ENCODE measurements at places on chromosomes 4 and X.

- DNase-seq = no peak
Observed at GRCh38 chr4:88060431-88060830, 53.0 kb downstream of the PKD2 start.

GRCh38 chr4:156974264-156974663 is 2.7 kb upstream of the PDGFC start:
- no peak for DNase-seq

DNA sequence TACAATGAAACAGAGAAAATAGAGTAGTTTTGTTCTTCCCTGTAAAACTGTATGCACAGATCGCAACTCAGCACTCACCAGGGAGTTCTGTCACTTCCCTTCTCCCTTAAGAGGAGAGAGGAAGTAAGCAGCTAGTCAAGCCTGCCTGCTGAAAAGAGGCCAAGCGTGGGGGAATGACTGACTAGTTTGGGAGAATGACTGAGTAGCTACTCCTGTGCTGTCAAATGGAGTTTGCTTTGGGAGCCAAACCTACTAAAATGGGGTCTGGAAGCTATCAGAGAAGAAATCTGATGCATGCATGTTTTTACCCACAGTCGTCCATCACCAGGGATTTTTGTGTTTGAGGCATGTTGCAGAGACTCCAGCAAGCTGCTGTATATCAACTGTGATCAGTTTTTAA is 54.6 kb upstream of the LHFPL1 start:
- DNase-seq = no peak

GRCh38 chrX:49282647-49283011 is 13.0 kb downstream of the PPP1R3F start:
- DNase-seq = no peak

DNA sequence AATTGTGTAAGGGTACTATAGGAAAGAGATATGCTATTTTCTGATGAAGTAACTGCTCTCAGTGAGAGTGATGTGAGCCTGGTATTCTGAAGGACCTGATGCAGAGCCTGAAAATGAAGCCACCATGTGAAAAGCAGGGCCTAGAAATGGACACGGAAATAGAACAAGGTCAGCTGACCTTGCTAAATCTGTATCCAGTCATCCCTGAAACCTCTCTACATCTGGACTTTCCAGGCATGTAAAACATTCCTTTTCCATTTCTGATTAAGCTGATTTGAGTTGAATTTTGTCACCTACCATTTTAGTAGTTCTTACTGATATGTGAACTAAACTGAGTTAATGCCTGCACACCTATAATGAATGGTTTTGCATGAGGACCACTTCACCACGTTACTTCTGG is 72.4 kb upstream of the NEIL3 start:
- DNase-seq = no peak

- DNase-seq = no peak
Observed at GRCh38 chrX:65731684-65732289, 64.3 kb downstream of the MSN start.

DNA sequence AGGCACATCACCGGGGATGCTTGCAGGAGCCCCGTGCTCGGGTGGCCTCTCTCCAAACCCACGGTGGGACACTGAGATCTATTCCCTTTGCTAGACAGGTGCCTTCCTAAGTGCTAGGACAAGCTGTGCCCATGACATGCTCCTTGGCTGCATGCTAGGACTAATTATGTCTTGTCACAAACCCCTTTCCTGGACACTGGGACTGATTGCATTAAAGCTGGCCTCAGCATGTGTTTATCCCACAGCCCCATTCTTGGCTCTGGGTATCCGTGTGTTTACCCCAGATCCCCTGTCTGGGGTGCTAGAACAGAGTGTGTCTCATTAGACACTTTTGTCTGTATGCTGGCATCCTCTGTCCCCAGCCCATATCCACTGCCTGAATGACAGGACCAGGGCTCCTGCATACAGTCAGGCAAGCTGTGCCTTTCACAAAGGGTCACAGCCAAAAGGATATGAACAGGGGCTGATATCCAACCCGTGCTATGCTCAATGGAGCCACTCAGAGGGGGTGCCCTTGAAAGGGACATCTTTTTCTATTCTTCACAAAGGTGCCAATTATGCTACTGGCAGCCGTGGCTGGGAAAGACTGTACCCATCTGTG is 9.2 kb upstream of the IQSEC2 start:
- no peak for DNase-seq

DNA sequence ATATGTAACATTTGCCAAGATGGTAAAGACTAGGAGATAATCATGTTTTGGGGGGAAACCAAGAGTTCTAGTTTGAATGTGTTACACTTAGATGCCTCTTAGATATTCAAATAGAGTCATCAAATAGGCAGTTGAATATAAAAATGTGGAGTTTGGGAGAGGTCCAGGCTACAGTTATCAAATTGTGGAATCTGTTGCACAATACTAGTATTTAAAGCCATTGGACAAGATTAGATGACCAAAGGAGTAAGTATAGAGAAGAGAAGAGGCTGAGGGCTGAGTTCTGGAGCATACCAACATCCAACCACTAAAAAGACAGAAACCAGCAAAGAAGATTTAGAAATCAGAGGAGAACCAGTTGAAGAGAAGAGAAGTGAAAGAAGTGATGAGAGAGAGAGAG is 72.7 kb downstream of the NAA11 start:
- DNase-seq = no peak

- no peak for DNase-seq
Observed at GRCh38 chr4:4387531-4388310, 819 bp downstream of the NSG1 start.

- DNase-seq = no peak
Observed at GRCh38 chr4:146647615-146648460, 9.1 kb downstream of the POU4F2 start.

GRCh38 chr4:173514641-173515217 is 15.3 kb downstream of the HAND2 start:
- DNase-seq = no peak

- no peak for DNase-seq
Observed at GRCh38 chr4:73759357-73759756, 19.0 kb downstream of the CXCL8 start.

DNA sequence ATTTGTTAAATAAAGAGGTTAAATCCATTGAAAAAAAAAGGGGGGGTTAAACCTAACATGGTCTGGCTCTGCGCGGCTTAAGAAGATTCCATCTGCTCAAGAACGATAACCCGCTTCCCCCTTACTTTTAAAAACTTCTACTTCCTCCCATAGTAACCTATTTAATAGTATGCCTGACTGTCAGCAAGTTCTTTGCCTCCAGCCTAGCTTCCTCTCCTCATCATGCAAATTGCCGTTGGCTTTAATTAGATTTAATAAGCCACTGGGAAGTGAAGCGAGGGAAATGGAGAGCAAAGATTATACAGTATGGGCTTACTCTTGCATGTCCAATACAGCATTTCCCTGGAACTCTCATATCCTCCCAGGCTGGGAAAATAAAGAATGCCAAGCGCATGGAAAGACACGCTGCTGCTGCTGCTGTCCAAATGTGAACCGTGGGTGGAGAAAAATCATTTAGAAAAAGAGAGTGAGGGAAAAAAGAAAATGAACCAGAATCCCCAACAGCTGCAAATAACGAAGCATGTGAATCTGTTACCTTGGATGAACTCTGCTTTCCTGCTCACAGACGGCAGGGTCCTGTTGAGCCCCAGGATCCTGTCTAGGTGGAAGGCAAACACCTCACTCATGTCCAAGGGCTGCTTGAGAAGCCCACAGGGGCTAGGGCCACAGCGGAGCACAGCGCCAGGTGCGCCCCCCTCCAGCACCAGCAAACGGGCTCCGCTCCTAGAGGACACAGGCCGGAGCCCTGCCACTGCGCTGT is 2.7 kb downstream of the GASK1B start:
- no peak for DNase-seq

GRCh38 chrX:11750046-11750445 is 8.0 kb upstream of the MSL3 start:
- no peak for DNase-seq

GRCh38 chr4:133137571-133137970 is 11.5 kb upstream of the PCDH10 start:
- DNase-seq = no peak

DNA sequence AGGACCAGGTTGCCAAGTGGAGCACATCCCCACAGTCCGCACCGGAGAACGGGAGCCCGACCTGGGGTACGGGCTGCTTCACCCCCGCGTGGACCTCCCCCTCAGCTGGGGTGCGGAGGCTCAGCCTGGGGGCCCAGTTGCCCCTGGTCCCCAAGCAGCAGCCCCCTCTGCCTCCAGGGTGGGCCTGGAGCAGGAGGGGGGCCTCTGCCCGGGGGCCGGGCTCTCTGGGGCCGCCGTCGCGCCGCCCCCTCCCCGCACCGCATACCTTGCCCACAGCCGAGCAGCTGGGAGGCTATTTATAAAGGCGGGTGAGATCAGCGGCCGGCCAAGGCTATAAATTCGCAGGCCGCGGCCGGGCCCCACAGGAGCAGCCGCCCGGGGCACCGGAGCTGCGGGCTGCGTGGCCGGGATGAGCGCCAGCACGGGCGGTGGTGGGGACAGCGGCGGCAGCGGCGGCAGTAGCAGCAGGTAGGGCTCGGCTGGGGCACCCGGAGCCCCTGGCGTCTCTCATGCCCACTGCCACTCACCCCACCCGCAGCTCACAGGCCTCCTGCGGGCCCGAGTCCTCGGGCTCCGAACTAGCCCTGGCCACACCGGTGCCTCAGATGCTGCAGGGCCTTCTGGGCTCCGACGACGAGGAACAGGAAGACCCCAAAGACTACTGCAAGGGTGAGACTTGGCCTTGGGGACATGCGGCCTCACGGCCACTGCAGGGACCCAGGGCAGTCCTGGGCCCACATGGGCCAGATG is at the start of gene SRPK3:
SRPK3 (plus strand) TSS at position 364 of the 750 bp plus-strand sequence; CDS start at position 410, 46 bp downstream.
- DNase-seq = no peak

DNA sequence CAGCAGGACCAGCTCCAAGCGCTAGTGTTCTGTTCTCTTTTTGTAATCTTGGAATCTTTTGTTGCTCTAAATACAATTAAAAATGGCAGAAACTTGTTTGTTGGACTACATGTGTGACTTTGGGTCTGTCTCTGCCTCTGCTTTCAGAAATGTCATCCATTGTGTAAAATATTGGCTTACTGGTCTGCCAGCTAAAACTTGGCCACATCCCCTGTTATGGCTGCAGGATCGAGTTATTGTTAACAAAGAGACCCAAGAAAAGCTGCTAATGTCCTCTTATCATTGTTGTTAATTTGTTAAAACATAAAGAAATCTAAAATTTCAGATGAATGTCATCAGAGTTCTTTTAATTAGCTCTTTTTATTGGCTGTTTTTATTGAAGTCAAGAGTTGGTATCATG is 186.5 kb downstream of the AR start:
- DNase-seq = no peak

DNA sequence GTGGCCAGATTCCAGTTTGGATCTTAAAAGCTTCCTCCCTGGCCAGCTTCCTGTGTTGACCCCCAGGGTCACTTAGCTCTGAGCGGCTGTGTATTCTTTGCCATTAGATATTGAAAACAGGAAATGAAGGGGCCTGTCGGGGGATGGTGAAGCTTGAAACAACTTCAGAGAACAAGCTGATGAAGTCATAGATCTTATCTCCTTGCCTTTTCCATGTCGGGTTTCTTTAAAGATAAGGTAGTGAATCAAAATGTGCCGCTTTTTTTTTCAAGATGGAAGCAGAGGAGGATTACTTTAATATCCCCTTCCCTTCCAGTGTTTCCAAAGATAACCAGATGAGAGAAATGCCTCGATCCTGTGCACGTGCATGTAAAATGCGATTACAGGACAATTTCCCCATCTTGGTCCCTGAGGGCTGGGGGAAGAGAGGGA is 508.5 kb downstream of the MID1IP1 start:
- no peak for DNase-seq

GRCh38 chrX:151825925-151826485 is 86.7 kb upstream of the MAGEA4 start:
- no peak for DNase-seq

DNA sequence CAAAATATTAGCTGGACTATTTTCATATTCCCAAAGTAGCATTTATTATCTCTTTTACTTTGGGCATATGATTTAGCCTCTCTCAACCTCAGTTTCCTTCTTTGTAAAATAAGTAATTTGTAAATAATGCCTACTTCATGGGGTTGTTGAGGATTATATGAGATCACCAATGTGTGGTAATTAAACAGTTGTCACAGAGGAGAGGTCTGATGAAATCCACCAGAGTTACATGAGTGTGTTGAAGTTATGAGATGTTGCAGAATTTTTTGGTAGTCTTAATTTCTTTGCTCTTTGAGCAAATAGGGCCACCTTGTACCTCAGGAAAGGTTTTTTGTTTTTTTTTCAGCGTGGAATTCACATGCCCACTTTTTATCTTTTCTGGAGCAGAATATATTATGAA is 1.4 kb downstream of the COX7B start:
- DNase-seq = no peak

DNA sequence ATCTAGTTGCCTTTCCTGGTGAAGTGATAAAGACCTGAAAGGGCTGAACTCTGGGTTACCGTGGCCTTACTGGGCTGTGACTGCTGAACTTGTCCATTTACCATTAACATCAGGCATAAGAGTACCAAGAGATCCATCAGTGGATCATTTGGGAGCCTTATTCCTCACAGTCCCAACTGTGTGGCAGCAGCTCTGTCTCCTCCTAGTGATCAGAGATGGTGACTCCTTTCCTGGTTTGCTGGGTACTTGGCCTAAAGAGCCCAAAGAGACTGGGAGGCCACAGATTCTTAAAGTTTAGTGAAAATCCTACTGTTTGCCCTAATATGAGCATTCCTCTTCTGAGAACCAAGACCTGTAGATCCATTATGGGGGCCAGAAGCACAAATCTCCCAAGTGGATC is 56.3 kb upstream of the ATP6AP2 start:
- DNase-seq = no peak

DNA sequence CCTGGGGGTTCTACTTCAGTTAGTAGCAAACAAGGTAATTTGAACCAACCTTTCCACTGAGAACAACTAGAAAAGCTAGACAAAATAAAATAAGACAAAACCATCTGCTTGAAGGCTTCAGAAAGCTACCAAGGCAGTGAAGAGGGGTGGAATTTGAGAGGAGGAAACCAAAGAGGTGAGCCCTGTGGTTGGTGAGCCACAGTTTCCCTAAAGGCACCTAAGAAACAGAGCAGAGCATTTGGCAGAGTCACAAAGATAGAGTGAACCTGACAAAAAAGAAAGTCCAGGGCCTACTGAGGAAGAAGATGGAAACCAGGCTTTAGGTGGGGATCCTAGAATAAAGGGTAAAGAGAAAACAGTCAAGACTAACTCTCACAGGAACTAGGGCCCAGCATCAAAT is 44.3 kb downstream of the CHST7 start:
- no peak for DNase-seq

DNA sequence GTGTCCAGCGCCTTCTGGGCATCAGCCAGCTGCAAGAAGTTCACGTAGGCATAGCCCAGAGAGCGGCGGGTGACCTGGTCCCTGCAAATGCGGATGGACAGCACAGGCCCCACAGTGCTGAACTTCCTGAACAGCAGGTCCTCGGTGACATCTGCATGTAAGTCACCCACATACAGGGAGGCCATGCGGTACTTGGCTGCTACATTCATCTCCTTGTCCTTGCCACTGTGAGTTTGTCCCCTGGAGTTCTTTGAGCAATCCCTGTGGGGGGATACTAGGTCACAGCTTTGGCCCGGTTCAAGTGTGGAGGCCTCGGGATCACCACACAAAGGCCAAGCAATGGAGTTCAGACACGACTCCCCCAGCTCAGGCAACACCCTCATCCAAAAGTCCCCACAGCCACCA is 776 bp downstream of the PABPC4L start:
- DNase-seq = no peak

All from caudate nucleus (tissue), 63 donors.